Right renal pelvis (tissue), 4 donors: ENCODE measurements at places on chromosomes 5 and 9. TPM values are rescaled to one million over a fixed set of nuclear protein-coding genes. Genes with fewer than 3 reads are reported as not detected.
A peak's percentile ranks its signal among the peaks of the same experiment; 100 is the strongest.

GRCh38 chr5:55915783-55916182 lies 64.6 kb downstream of the IL31RA start:
- DNase-seq: no peak

DNA sequence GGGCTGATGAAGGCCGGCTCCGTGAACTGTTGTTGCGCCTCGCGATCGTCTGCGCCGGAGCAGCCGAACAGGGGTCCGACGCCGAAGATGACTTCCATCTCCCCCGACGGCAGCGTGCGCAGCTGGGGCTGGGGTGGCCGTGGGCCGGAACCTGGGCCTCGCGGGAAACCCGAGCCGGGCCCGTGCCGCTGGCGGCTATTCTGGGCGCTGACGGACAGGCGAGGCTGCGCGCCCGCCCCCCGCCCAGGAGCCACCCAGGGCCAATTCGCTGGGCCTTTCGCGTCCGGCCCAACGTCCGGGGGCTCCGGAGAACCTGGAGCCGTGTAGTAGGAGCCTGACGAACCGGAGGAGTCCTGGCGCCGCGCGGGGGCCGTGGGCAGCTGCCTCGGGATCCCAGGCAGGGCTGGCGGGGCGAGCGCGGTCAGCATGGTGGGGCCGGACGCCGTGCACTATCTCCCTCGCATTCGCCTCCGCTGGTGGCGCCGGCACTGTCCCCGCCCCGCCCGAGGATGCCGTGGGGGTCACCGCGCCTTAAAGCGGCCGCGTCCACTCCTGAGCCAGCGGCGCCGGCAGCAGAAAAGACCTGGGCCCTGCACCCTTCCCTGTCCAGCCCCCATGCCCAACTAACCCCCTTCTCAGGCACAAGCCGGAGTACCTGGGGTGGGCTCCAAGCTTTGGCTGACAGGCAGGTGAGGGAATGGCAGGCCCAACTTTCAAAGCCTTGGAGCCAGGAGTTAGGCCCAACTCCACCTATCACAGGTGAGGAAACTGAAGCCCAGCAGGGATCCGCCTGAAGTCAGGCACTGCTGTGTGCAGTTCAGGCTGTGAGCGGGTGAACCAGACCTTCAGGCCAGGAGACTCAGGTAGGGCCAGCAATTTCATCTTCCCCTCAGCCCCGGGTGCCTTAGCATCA lies at the start of gene PROB1:
PROB1 (minus strand) TSS at position 451 of the 913 bp plus-strand sequence; CDS start at position 428, 23 bp downstream.
- no peak for DNase-seq

DNA sequence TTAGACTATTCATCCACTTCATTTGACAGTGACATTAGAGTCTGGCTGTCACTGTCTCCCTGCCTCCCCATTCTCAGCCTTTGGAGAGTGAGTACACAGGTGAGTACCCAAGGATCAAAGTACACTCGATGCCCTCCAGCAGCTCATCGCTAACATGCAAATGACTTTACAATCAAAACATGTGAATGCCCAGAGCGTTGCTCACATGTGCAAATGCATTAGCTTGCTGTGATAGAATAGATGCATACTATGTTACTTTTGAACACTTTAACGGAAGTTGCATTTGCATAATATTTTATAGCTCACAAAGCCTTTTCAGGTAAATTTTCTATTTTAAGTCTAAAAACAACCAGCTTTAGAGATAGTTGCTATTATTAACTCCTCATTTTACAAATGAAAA lies 107.6 kb downstream of the SYK start:
- no peak for DNase-seq

The FSD1L gene
- polyA plus RNA-seq: 8.4 TPM

The ANKRD33B gene
- 1.8 TPM for polyA plus RNA-seq

DNA sequence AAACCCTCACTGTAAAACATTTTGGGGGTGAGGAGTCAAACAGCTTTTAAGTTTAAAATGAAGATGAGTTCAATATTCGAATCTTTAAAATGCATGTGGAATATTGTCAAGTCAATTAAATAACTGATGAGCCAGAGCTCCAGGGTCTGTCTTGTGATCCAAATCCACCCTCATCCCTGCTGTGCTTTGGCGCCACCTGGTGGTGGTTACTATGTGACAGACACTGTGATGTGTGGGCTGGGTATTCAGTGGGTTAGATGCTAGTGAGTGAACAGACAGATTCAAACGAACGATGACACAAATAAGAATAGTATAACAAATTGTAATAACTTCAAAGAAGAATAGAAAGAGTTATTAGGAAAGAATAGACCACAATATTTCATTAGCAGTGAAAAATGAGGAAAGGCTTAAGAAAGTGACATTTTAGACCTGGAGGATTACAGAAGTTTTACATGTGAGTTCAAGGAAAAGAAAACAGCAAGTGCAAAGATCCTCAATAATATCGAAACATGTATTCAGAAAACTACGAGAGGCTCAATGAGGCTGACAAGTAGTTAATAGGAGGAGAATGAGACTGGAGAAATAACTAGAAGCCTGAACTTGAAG lies 51.4 kb upstream of the CHSY3 start:
- DNase-seq: peak; percentile 47

DNA sequence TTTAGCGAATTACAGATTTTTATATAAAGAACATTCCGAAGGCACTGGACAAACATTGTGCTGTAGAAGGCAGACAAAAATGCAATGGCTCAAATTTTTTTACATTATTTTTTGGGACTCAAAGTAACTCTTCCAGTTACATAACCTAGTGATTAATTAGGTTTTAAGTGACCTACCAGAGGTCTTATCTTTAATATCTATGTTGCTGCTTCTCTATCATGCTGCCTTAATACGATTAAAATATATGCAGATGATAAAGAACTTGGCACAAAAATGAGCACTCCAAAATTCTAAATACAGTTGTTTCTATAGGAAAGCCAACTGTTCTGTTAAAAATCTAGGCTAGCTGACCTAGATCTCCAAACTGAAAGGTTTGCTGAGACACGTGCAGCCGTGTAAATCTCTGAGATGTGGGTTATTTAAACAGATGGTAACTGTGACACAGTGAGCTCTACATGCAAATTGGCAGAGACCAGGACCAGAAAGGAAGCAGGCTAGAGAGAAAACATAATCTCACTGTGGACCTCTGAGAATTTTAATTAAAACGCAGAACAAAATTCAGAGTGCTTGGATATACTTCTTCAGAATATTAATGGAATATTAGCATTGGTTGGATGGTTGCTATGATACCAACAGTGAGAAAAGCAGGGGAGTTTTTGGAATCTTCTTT lies 56.2 kb downstream of the CAMK4 start:
- no peak for DNase-seq

The INSYN2B gene
- 2.1 TPM for polyA plus RNA-seq

DNA sequence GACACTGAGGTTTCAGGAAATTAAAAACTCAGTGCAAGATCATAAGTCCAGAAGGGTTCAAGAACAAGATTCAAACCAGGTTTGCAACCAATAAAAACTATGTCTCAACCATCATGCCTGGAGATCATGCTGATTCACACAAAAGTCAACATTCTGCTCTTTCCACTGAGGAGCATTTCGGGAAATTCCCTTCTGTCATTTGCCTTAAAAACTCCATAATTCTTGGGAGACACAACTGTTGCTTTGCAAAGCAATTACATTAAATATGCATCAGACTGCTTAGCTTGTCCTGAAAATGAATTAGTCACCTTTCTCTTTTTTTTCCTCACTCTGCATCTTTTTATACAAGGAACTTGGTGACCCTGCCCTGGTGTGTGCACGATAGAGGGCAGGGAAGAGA lies 275.9 kb upstream of the ZNF462 start:
- DNase-seq: no peak

The OR1B1 gene
- polyA plus RNA-seq: not detected
